ENCODE measurements at places on chromosomes 5 and 9.

GRCh38 chr9:19992556-19992955, 203.7 kb upstream of the SLC24A2 start:
- DNase-seq = no peak

GRCh38 chr5:105970919-105971318, 1699.8 kb downstream of the EFNA5 start:
- no peak for DNase-seq

GRCh38 chr9:114386361-114386885, 1.4 kb downstream of the AKNA start:
- DNase-seq = no peak

GRCh38 chr9:35500130-35500748, 10.3 kb downstream of the RUSC2 start:
- no peak for DNase-seq

DNA sequence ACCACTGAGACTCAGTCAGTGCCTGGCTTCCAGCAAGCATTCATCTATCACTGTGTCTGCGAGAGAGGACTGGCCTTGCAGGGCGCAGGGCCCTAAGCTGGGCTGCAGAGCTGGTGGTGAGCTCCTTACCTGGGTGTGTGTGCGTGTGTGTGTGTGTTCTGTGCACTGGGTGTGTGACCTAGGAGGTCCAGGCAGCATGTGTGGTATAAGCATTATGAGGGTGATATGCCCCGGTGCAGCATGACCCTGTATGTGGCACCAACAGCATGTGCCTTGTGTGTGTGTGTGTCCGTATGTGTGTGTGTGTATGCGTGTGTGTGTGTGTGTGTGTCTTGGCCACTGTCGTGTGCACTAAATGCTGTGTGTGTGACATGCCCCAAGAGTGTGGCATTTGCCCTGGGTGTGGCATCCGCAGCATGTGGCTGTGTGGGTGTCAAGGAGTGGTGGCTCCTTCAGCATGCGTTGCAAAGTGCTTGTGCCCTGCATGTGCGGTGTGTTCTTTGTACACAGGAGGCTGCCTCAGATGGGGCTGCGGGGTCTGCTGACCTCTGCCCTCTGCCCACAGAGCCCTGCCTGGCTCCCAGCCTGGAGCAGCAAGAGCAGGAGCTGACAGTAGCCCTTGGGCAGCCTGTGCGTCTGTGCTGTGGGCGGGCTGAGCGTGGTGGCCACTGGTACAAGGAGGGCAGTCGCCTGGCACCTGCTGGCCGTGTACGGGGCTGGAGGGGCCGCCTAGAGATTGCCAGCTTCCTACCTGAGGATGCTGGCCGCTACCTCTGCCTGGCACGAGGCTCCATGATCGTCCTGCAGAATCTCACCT, 3.3 kb downstream of the FGFR4 start:
- DNase-seq = no peak

DNA sequence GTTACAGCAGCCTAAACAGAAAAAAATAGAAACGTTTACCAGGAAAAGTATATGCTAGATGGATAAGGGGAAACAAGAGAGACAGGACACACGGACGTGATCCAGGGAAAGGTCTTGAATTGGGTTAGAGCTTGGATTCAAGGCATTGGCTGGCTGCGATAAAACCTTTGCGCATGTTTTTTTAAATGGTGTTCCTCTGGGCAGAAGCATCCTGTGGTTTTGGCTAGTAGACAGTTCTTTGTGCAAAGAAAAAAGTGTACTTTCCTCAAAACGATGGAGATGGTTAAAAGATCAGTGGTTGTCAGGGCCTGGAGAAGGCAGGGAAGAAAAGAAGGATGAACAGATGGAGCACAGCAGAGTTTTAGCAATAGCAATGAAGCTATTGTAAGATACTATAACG, 37.5 kb upstream of the LIFR start:
- DNase-seq = no peak

DNA sequence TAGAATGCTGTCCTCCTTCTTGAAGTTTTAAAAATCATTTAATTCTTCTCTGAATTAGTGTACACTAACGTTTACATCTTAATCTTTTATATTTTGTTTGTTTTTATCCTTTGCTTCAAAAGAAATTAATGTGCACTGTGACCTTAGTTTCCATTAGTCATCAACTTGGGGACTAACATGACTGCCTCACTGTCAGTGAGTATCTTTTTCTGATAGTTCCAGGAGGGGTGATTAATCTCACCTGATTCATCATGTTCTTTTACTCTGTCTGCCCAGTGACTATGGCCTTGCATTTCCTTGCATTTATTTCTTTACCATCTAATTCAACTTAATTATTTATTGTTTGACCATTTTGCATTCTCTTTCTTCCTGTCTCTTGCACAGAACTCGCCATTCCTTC, 33.4 kb upstream of the NR3C1 start:
- no peak for DNase-seq

DNA sequence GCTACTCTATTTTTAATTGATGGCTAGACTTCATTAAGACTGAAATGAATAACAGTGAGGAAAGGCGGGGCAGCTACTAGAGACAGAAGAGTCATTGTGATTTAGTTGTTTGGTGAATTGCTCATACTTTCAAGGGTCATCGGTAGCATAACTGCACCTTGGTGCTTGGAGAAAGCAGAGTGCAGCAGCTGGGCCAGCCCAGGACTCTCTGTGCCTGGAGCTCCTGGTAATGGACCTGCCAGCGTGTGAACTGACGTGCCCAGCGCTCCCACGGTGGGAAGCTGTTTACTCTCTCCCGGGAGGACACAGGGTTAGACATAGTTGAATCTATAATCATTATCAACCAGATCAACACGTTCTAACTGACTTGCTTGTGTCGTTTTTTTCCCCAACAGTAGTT, 42.9 kb downstream of the LURAP1L start:
- no peak for DNase-seq

DNA sequence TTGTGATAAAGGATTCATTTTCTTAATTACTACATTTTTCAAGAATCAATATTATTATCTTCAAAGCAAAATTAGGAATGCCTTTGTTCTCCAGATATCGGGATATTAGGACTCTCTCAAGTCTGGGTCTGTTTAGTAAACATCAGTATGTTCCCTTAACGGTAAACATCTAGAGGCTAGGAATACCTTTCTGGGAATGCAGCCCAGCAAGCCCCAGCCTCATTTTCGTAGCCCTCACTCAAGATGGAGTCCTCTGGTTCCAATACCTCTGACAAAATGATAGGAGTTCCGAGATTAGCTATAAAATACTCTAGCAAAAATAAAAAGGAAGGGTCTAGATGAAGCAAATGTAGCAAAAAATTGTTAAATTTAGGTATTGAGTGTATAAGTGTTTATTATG, 84.5 kb downstream of the TEX10 start:
- no peak for DNase-seq

DNA sequence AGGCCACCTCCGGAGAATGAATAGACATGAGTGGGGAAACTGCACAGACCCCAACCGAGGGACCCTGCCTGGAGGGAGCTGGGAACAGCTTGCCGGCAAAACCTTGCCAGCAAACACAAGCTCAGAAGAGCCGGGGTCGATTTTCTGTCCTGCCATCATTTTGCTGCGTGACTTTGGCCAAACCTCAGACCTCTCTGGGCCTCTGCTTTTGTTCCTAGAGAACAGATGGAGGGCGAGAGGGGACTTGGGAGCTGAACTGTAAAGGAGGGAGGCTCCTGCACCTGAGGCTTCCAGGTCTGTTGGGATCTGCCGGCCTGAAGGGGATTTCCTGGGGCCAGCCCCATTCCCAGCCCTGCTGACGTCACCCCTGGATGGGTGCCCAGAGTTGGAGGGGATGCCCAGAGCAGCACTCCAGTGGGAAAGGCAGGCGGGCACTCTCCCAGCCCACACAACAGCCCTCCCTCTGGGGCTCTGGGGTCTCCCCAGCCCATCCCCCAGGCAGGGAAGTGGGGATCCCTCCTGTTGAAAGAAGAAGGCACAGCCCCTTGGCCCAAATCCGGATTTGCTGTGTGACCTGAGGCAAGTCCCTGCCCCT, 40.4 kb upstream of the SYNPO start:
- no peak for DNase-seq

DNA sequence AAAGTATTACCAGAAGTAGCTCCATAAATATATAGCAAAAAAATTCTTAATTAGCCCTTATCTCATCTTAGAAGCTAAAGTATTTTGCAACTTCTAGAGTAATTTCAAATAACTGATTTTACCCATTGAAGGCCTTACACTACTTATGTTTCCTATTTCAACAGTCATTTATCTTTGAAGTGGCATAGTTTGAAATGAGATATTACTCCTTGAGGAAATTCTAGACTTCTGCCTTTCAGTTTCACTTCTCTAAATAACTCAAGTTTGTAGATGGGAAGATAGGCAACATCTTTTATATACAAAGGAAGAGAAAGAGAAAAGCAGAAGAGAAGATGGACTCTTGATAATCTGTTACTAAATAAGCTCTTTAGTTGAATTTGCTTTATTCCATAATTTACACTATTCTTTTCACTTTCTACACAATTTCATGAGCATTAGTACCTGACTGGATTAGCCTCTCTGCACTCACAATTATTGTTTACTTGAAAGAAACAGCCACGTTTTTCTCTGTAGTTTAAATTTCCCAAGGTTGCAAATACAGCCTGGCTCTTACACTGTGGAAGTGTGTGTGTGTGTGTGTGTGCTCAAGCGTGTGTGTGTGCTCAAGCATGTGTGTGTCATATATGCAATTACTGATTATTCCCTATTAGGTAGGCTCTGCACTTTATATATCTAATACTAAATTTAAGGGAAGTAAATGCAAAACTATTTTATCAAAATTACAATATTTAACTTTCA, 60.6 kb upstream of the EMB start:
- no peak for DNase-seq
